ENCODE measurements at places on chromosomes 2 and 18.

GRCh38 chr2:134865067-134865787 lies 26.8 kb downstream of the ACMSD start:
- DNase-seq: no peak

- DNase-seq: no peak
These were observed 10.2 kb downstream of the INSIG2 start for GRCh38 chr2:118098307-118099030.

DNA sequence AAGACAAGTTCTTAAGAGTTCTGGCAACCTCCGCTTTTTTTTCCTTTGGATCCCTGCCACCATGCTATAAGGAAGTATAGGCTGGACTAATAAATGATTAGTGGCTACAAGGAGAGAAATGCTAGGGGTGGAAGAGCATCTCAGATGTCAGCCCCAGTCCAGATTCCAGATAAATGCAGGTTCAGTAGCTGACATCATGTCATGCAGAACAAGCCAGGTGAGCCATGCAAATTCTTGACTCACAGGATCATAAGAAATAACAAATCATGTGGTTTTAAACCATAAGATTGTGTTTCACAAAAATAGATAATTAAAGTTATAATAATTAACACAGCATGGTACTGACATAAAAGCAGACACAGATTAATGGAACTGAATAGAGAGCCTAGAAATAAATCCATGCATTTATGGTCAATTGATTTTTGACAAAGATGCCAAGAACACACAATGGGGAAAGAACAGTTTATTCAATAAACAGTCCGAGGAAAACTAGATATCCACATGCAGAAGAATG lies 152.9 kb upstream of the SESTD1 start:
- no peak for DNase-seq

DNA sequence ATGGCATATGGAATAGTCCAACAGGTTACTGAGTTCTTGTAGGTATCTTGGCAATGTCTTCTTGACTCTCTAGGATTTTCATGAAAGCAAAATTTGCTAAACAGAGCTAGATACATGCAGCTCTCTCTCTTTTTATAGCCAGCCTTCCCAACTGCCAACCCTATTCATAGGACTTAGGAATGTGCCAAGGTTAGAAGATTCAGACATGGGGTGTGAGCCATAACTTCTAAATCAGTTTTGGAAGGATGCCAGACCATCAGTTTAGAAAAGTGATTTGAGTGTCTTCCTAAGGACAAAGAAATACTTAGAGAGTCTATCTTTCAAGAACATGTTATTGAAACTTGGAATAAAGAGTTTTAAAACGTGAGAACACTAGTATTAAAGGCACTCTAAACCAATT lies 619.5 kb upstream of the FANCL start:
- DNase-seq: no peak

- DNase-seq: no peak
These were observed 284.9 kb downstream of the OSR1 start for GRCh38 chr2:19073522-19073921.

All from RPMI8226 (cell line).